ENCODE measurements at places on chromosomes 2 and 18.

- DNase-seq = no peak
Measured at GRCh38 chr2:68974946-68975665, 670 bp downstream of the GKN1 start.

DNA sequence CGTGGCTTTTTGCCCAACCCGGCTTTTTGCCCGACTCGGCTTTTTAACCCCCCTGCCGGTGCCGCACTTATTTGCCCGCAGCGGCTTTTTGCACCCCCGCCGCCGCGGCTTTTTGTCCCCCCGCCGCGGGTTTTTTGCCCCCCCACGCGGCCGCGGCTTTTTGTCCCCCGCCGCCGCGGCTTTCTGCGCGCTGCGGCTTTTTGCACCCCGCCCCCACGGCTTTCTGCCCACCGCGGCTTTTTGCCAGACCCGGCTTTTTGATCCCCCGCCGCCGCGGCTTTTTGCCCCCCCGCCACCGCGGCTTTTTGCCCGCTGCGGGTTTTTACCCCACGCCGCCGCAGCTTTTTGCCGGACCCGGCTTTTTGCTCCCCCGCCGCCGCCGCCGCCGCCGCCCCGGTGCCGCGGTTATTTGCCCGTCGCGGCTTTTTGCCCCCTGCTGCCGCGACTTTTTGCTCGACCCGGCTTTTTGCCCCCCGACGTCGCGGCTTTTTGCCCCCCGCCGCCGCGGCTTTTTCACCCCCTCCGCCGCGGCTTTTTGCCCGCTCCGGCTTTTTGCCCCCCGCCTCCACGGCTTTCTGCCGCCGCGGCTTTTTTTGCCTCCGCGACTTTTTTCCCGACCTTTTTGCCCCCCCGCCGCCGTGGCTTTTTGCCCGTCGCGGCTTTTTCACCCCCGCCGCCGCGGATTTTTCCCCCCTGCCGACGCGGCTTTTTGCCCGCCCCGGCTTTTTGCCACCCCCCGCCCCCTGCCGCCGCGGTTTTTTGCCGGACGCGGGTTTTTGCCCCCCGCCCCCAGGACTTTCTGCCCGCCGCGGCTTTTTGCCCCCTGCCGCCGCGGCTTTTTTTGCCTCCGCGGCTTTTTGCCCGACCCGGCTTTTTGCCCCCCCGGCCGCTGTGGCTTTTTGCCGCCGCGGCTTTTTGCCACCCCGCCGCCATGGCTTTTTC lies 2786.5 kb downstream of the RPIA start:
- DNase-seq = no peak

GRCh38 chr2:106530866-106531265 lies 43.7 kb downstream of the CD8B2 start:
- DNase-seq = no peak

GRCh38 chr2:218780851-218781690 lies 876 bp upstream of the CYP27A1 start:
- no peak for DNase-seq

GRCh38 chr2:24577481-24577880 lies 86.4 kb downstream of the NCOA1 start:
- no peak for DNase-seq
